GM06990 (cell line): ENCODE measurements at places on chromosomes 3 and 15.

GRCh38 chr3:41441139-41441538 lies 241.8 kb downstream of the CTNNB1 start:
- no peak for DNase-seq

GRCh38 chr15:99844150-99844549 lies 110.9 kb upstream of the LYSMD4 start:
- DNase-seq: no peak

GRCh38 chr3:124845406-124845805 lies 41.8 kb downstream of the ITGB5 start:
- no peak for DNase-seq

DNA sequence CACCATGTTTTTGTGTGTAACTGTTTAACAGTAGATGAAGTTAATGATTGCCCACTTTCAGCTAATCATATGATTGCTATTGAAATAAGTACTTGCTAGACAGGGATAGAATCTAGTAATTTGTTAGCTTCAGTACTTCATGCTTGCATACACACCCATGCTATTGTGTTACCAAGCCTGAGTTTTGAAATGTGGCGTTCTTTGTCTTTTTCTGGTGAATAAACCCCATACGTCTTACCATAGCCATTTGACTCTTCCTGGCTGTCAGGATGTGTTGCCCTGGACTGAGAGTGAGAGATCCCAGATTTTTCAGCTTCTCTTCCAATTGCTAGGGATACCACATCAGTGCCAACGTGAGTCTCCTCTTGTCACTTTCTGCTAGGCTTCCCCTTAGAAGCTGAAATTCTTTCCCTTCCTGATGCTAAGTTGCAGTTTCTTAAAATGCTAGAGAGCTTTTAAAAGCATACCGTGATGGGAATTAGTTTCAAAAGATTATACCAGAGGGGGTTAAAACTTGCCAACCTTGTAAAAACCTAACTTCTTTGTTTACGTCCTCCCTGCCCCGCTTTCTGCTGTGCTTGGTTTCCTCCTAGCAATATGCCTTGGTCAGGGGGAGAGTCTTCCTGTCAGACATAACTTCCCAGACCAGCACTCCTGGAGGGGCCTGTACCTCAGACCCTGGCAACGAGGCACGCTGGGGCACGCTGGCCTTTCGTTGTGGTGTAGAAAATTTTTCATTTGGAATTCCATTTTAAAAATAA lies 62.9 kb upstream of the ULK4 start:
- DNase-seq: no peak

DNA sequence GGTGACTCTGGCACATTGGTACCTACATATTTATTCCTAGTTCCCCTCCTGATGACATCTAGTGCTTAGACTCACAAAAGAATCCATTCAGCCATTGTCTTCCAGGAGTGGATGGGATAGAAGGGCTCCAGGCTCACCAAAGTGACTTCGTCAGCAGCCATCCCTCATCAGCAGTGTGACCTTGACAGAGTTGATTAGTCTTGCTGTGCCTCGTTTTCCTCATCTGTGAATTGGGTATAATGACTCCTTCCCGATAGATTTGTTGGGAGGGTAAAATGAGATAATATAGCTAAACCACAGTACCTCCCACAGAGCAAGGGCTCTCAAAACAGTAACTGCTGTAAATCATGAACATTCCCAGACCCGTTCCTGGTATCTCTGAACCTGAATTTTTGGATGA lies 10.7 kb downstream of the ACAN start:
- no peak for DNase-seq

DNA sequence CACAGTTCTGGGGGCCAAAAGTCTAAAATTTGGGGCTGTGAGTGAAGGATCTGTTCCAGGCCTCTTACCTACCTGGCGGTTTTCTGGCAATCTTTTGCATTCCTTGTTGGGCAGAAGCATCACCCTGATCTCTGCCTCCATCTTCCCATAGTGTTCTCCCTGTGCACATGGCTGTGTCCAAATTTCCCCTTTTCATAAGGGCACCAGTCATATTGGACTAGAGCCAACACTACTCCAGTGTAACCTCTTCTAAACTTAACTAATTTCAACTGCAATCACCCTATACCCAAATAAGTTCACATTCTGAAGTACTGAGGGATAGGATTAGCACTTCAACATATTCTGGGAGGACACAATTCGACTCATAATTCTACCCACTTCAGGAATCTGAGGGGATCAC lies 85.0 kb downstream of the CCNL1 start:
- DNase-seq: no peak

DNA sequence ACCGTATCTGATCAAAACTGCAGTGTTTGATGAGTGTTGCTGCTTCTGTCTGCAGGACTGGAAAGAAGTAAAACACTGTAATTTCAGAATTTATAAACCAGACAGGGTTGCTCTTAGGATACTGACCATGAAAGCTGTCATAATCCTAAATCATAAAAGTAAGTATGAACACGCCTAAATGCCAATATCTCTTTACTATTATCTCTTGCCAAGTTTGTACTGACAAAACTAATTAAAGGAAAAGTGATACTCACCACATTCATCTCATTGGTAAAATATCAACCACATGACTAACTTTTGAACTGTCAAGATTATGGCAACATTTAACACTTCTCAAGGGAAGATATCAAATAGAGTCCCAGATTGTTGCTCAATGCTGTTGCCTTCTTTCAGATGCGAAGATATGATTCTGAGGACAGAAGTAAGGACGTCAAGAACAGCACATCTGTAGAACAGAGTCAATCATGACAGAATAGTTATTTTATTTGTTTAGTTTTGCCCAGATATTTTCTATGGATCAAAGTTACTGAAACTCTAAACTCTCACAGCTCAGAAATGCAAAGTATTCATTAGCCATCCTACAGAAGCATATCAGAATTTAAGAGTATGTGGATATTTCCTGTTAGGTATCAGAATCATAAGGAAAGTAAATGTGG lies 61.4 kb upstream of the COL8A1 start:
- DNase-seq: no peak

- DNase-seq: peak; percentile 51
These were observed 16.9 kb upstream of the SEMA4B start for GRCh38 chr15:90184119-90184785.

DNA sequence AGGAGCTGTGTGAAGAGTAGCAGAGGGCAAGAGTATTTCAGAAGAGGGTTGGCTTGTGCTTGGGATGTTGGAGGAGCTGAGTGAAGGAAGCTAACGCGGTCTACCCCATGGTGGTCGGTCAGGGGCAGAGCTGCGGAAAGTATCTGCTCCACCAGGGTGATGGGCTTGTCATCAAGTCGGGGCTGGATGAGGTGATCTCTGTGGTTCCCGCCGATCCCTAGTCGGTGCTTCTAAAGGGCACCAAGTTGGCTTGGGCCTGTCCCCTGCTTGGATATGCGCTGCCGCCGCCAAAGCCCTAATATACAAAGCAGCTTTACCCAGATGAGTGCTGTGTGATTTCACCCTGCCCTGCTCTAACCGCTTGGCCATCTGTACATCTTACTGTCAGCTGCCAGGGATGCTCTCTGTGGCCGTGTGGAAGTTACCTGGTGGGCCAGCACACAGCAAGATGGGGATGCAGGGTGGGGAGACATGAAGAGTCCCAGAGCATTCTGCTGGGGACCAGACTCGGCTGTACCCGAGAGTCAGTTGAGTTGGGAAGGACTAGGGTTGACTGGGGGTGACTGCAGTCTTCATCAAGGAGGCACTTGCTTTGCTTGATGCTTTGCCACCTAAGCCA lies 226.1 kb upstream of the BHLHE40 start:
- DNase-seq: no peak

- DNase-seq: no peak
These were observed 33.9 kb downstream of the GRAMD2A start for GRCh38 chr15:72163719-72164118.

GRCh38 chr3:124601190-124601589 lies 129.1 kb upstream of the UMPS start:
- DNase-seq: no peak

GRCh38 chr3:63762180-63762579 lies 56.9 kb upstream of the C3orf49 start:
- DNase-seq: no peak

GRCh38 chr15:101200181-101200580 lies 51.7 kb downstream of the CHSY1 start:
- DNase-seq: no peak

GRCh38 chr3:153657461-153657860 lies 463.7 kb upstream of the ARHGEF26 start:
- no peak for DNase-seq

DNA sequence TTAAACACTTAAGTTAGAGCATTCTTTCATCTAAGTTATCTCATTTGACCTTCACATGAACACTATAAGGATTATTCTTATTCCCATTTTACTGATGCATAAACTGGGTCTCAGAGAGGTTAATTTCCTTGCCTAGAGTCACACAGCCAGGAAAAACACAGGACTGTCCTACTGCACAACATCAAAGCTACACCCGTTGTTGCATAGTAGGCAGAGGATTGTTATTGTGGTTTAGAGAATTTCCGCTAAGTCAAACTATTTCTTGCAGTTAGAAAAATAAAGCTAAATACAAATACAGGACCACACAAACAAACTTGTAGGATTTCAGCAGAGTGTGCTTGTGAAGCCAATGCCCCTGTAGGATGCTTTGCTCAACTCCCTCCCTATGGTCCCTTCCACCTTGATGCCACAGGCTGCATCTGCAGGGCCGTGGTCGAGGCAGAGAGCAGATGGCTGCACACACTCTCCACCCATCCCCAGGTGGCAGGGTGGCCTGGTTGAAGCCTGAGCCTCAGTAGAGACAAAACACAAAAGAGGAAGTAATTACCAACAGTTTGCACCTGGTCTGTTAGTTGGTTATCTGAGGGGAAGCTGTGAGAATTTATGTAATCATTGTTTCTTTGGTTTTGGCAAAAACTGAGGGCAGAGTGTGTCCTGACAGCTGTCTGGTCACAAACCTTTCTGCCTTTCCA lies 41.1 kb upstream of the SKOR1 start:
- DNase-seq: peak; percentile 83

GRCh38 chr15:83310521-83311456 lies 26.3 kb upstream of the BNC1 start:
- no peak for DNase-seq

DNA sequence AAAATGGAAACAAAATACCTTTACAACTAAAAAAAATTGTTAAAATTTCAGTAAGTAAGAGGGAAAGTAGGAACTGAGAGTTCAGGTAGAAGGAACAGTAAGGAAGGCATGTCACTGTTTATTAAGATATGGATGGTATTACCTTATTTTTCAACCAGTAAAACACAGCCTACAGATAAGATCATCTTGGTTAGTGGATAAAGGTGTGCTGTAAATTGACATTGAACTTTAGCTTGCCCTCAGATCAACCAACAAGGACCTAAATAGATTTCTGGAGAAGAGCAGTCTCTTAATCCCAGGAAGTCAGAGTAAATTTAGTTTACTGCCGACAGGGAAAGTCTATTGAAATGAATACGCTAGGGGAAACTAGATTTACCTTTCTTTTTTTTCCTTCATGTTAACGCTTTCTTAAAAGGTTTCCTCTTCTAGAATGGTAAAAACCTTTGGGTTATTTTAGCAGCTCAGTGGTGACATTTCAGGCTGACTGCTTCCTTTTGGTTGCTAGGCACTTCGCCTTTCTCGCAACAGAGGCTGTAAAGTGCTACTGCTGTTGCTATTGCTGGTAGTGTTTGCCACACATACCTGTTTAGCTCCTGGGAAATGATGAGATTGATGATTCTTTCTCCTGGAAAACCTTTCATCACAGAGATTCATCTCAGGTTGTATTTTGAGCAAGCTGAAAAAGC lies 12.9 kb downstream of the DZIP3 start:
- DNase-seq: no peak

GRCh38 chr3:13886593-13887129 lies 6.8 kb upstream of the WNT7A start:
- DNase-seq: no peak

GRCh38 chr3:64473466-64473865 lies 214.3 kb downstream of the ADAMTS9 start:
- DNase-seq: no peak

GRCh38 chr3:143525408-143525807 lies 322.9 kb downstream of the SLC9A9 start:
- no peak for DNase-seq

GRCh38 chr3:48226939-48227338 lies 3.6 kb downstream of the CAMP start:
- DNase-seq: no peak

GRCh38 chr3:115615001-115615814 lies 8.1 kb upstream of the GAP43 start:
- DNase-seq: no peak

- no peak for DNase-seq
These were observed 10.1 kb downstream of the ITGA11 start for GRCh38 chr15:68421798-68422402.

- DNase-seq: peak; percentile 74
These were observed 619 bp downstream of the ATXN7 start for GRCh38 chr3:63864008-63864964.

- DNase-seq: no peak
These were observed 531.4 kb downstream of the FOXP1 start for GRCh38 chr3:71051893-71052687.

DNA sequence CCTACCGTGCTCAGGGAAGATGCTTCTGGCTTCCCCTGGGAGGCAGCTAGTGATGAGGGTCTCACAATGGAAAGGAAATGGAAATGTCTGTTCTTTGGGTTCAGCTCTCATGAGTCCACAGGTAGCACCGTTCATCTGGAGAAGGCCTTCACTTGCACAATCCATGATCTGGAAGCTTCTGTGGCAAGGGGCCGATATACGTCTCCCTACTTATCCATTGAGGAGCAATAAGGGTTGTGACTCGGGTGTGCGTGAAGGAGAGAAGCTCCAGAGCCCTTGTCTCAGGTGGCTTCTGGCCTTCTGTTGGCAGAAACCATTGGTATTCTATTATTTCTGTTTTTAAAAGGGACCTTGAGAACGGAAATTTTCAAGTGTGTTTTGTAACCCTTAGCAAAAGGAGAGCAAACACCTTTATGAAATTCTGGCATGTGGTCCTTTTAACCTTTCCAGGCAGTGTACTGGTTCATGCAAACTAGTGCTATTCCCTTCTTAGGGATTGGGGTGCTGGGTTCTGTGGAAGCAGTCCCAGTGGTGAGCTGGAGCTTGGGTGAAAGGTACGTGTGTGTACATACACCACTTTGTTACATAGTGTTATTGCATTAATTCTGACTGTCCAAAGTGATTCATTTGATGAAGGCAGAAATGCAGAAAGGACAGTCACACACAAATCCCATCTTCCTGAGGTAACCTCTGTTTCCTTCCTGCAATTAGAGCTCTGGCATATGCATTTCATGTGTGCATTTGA lies 32.5 kb downstream of the KLF13 start:
- no peak for DNase-seq

- no peak for DNase-seq
These were observed 736.9 kb upstream of the CCDC54 start for GRCh38 chr3:106640353-106640752.

GRCh38 chr15:88776646-88777045 lies 26.6 kb upstream of the ACAN start:
- DNase-seq: no peak

DNA sequence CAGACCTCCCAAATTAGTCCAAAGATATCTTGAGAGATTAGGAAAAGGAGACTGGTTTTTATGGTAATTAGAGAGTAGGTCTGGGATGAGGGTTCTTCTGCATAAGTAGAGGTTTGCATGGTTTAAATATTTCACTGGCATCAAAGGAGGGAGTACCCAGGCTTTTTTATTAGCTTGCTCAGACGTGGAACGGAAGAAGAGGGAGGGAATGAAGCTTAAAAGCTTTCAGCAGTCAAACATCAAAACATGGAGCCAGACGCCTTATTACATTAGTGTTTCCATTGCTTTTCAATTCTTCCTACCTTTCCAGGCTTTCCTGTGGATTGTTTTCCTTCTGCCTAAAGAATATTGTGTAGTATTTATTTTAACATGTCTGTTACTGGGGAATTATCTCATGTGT lies 342.1 kb upstream of the SOX2 start:
- DNase-seq: no peak

- DNase-seq: no peak
These were observed 793 bp downstream of the PCOLCE2 start for GRCh38 chr3:142888099-142888480.
